ENCODE measurements at places on chromosomes 4 and X.

DNA sequence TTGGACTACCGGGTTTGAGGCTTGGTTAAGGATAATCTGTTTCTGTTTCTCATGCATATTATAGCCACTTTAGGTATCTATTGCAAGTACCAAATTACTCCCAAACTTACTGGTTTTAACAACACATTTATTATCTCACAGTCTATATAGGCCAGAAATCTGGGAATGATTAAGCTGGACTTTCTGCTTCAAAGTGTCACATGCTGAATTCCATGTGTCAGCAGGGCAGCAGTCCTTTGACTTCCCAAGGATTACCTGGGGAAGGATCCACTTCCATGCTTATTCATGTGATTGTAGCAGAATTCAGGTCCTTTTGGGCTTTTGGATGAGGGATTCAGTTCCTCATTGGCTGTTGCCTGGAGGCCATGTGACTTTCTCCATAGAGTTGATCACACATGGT is 349.0 kb upstream of the TRAM1L1 start:
- ATAC-seq = no peak

- no peak for ATAC-seq
Observed at GRCh38 chrX:41981481-41982013, 58.2 kb upstream of the CASK start.

- no peak for ATAC-seq
Observed at GRCh38 chr4:183071222-183071621, 27.8 kb upstream of the WWC2 start.

GRCh38 chr4:172957216-172957615 is 211.4 kb upstream of the GALNT7 start:
- ATAC-seq = no peak

DNA sequence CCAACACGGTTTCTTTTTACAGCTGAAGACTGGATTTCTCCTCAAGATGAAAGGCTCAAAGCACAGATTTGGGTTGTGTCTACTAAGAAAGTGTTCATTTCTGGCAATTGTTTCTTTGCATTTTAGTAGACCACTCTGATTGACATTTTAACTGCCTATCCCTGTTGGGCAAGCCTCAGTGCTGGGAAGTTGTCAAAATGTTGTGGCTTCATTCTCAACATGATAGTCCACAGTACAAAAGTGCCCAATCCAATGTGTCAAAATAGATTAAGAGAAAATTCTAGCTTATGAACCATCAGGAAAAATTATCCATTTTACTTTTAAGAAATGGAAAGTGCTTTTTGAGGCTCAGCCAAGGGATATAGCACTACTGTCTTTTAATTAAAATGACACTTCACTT is 323.9 kb upstream of the PRPS2 start:
- no peak for ATAC-seq

GRCh38 chr4:68359508-68359907 is 9.6 kb upstream of the YTHDC1 start:
- no peak for ATAC-seq

- no peak for ATAC-seq
Observed at GRCh38 chr4:30461218-30461617, 259.0 kb upstream of the PCDH7 start.

GRCh38 chr4:42498040-42498439 is 100.8 kb downstream of the SHISA3 start:
- ATAC-seq = no peak

- peak; percentile 76 for ATAC-seq
Observed at GRCh38 chrX:103918050-103918449, 44.4 kb upstream of the TMSB15B start.

- no peak for ATAC-seq
Observed at GRCh38 chr4:38161208-38162113, 201.3 kb downstream of the PTTG2 start.

- no peak for ATAC-seq
Observed at GRCh38 chr4:85939595-85939994, 420.3 kb downstream of the MAPK10 start.

DNA sequence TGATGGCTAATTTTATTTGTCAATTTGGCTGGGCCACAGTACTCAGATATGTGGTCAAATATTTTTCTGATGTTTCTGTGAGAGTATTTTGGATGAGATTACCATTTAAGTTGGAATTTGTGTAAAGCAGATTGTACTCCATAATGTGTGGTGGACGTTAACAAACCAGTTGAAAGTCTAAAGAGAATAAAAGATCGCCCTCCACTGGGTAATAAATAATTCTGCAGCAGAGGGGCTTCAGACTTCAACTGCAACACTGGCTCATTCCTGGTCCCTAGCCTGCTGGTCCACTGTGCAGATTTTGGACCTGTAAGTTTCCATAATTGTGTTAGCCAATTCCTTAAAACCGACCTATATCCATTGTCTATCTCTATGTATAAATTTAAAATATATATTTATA is 540.3 kb downstream of the PCDH18 start:
- ATAC-seq = no peak

DNA sequence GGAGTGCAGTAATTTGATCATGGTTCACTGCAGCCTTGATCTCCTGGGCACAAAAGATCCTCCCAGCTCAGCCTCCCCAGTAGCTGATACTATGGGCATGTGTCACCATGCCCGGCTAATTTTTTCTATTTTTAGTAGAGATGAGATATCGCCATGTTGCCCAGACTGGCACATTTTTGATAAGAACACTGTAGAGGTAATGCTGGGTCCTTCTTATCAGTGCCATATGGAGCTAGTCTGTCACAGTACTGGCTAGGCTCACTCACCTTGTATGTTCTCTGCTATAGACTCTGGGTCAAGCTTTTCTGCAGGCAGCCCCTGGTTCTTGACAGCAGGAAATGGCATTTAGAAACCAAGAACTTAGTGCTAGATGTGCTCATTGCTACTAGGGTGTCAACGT is 53.9 kb downstream of the BCOR start:
- ATAC-seq = no peak

DNA sequence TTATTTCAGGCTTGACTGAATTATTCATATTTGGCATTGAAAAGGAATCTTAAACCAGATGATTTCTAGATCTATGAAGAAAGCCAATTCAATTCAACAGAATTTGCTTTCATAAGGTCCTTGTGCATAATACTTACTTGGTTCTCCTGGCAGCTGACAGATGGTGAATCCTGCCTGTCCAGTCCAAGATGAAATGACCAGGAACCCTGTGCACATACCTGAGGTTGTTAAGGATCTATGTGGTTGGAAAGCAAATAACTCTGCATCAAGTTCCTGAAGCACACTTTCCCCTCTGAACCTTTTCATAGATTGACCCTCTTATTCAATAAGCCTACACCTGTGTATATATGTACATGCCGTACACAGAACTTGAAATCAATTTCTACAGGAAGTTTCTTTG is 562.7 kb downstream of the PPARGC1A start:
- ATAC-seq = no peak

GRCh38 chrX:29468911-29469494 is 746.4 kb upstream of the MAGEB2 start:
- ATAC-seq = no peak

- ATAC-seq = peak; percentile 31
Observed at GRCh38 chrX:129540722-129541184, 694 bp downstream of the OCRL start.

GRCh38 chr4:77385124-77385969 is 220.3 kb upstream of the CXCL13 start:
- ATAC-seq = peak; percentile 64

DNA sequence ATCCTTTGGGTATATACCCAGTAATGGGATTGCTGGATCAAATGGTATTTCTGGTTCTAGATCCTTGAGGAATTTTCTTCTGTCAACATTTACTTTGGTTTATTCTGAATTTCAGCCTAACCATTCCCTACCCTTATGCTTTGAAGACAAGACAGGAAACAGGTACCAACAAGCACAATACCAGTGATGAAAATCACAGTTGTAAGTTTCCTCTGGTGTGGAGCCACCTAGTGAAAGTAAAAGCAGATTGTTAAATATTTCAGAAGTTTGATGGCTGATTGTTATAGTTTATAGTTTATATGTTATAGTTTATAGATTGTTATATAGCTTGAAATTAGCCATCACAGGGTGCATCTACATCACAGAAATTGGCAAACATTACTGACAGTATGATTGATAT is 104.5 kb upstream of the AGA start:
- ATAC-seq = no peak

DNA sequence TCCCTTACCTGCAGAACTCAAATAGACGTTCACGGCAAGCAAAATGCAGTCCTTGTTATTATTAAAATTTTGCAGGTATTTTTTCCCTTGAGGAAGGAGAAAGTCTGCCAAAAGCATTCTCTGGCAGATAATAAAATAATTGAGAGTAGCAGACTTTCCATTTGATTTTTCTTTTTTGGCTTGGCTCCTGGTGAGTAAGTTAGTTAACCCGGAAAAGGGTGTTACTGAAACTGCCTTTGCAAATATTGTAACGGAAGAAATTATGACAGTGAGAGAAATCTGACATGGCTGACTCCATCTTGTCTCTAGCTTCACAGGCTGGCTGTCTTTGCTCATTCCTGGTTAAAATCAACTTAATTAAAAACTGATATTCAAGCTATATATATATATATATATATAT is 100.5 kb downstream of the GPR143 start:
- no peak for ATAC-seq

GRCh38 chr4:159010563-159011260 is 92.2 kb upstream of the RAPGEF2 start:
- no peak for ATAC-seq

DNA sequence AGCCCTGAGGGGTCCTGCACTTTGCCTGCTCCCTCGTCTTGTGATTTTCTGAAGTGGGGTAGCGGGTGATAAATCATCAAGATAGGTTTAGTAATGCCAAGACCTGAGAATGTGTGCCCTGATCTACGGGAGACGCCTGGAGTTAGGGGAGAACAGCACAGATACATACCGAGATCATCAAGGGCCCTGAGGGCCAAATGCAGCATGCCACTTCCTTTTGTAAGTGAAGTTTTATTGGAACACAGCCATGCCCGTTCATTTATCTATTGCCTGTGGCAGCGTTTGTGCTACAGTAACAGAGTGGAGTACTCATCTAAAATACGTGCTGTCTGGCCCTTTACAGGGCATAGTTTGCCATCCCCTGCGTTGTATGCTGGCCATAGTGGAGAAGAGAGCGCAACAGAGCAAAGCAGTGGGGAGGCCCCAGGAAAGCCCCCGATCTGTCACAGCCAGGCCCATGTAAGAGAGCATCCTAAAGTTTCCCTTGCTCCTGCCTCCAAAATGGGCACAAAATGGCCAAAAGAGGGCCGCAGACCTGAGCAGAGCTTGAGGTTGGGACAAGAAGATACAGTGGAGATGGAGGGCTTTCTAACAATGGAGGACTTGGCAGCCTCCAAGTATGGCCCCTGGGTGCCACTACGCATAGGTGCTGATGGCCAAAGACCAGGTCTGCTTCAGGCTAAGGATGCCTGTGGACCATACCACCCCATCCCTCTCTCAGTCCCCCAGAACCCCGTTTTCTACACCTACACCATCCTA is 167.0 kb downstream of the SMIM20 start:
- ATAC-seq = peak; percentile 24

- no peak for ATAC-seq
Observed at GRCh38 chr4:84496706-84497503, 2.2 kb downstream of the NKX6-1 start.

GRCh38 chrX:121407627-121408026 is 360.2 kb downstream of the GLUD2 start:
- no peak for ATAC-seq

DNA sequence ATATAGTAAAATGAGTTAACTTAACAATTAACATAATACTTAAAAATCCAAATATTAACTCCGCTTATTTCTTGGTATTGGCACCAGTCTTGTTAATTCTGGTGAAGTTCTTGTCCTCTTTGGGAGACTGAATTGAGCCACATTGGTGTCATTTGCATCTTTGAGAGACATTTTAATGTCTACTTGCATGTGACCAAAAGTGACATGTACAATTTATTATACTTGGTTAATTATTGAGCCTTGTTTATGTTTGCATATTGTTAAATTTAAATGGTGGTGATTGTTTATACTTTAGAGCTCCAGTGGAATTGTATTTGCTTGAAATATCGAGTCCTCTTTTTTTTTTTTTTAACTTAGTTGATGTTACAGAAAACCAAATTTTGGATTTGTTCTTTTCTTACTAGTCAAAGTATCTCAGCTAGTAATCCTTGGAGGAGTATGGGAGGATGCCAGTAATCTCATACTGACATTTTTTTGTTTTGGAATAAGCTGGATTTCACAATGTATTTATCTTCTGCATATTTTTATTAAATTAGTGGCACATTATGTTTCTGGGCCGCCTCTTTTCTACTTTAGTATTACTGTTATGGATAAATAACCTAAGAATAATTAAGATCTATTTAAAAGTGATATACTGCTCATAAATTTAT is 3.9 kb downstream of the SPCS3 start:
- no peak for ATAC-seq

GRCh38 chr4:176425035-176425434 is 105.3 kb downstream of the SPCS3 start:
- no peak for ATAC-seq

DNA sequence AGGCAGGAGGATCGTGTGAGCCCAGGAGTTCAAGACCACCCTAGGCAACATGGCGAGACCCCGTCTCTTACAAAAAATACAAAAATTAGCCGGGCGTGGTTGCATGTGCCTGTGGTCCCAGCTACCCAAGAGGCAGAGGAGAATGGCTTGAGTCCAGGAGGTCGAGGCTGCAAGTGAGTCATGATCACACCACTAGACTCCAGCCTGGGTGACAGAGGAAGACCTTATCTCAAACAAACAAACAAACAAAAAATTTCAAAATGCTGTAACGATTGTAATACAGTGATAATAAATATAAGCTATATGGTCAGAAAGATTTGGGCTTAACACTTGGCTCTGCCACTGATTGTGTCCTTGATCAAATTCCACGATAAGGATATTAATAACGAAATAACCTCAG is 24.2 kb downstream of the SLC25A4 start:
- ATAC-seq = no peak

DNA sequence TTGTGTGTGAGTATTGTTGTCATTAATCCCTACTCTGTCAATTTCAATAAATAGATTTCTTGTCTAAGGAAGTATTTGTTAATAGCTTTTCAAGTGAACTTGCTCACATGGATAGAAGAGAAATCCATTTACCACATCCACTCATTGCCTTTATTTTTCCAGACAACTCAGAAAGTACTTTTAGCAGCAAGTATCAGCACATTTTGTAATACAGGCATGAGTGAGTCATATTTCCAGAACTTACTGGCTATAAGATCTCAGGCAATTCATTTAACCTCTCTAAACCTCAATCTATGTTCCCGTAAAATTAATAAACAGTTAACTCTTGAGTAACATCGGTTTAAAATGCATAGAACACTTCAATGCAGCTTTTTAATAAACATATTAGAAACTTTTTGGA is 317.9 kb upstream of the PCDH7 start:
- no peak for ATAC-seq

- ATAC-seq = no peak
Observed at GRCh38 chrX:725971-726370, 95.4 kb downstream of the SHOX start.

DNA sequence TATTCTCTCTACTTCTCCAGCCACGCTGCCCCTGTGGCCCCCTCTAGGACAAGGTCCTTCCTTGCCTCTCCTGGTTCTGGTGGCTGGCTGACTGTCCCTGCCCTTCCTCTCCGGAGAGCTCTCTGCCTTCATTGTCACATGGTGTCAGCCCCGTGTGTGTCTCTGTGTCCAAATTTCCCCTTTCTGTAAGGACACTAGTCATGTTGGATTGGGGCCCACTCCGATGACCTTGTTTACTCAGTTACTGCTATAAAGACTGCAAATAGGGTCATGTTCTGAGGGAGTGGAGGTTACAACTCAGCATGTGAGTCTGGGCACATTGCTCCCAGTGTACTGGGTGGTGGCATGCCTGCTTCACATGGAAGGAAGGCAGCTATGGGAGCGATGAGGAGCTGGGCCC is 129.5 kb upstream of the PSAPL1 start:
- ATAC-seq = no peak

GRCh38 chrX:129931411-129932015 is 25.5 kb downstream of the UTP14A start:
- peak; percentile 90 for ATAC-seq
